Suppressor macrophage treated with lipopolysaccharide for 4 hours (primary cell): ENCODE measurements at places on chromosomes 16 and 17.

GRCh38 chr16:87979352-87979751, 28.1 kb downstream of the BANP start:
- no peak for DNase-seq

GRCh38 chr16:55078153-55078552, 147.5 kb downstream of the IRX5 start:
- no peak for DNase-seq

DNA sequence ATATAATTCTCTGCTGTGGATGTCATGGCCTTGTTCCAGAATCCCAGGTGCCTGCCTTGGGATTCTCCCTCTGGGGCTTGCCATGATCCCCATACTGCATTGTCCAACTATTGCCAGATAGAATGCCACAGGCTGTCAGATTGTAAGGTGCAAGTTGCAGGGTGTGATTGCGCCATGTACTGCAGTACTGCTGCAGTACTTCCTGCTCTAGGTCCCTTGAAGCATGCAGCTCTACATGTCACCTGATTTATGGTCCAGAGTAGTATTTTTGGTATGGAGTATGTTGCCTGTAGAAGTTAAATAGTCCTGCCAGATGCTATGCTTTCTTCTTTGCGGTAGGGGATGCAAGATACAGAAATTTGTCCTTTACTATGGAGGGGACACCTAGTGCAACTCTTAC, 7.0 kb upstream of the SLFN5 start:
- DNase-seq, result no peak

- no peak for DNase-seq
These were observed 33.8 kb downstream of the ULK2 start for GRCh38 chr17:19833914-19834313.

DNA sequence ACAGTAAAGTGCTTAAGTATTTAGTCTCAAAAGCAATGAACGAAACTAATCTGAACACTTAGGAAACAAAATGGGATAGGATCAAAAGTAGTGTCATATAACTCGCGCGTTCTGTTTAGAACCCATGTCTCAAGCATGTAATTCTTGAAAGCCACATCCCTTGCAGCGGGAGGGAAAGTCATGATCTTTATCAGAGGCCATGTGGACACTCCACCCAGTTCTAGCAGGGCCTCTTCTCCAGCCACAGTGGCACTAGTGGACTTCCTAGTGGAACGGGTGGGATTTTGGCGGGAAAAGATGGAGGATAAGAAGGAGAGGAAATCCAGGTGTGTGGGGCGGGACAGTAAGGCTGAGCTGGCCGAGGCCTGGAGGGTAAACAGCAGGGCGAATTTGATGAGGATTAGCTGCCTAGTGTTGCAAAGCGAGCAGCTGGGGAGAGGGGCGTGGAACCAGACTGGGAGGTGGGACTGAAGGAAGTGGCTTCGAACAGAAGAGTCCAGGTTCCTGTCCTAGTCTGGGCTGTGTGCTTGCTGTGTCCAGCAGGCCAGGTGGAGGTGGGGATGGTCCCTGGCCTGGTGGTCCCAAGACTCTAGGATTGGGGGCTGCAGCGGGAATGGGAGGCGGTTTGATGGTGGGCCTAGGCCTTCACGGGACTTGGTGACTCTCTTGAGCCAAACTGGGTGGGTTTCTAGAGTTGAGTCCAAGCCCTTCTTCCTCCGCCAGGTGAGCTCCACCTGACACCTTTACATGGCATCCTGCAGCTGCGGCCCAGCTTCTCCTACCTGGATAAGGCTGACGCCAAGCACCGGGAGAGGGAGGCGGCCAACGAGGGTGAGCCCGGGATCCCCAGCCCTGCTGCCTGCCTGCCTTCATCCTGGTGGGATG, 15.9 kb downstream of the POLR3E start:
- no peak for DNase-seq

DNA sequence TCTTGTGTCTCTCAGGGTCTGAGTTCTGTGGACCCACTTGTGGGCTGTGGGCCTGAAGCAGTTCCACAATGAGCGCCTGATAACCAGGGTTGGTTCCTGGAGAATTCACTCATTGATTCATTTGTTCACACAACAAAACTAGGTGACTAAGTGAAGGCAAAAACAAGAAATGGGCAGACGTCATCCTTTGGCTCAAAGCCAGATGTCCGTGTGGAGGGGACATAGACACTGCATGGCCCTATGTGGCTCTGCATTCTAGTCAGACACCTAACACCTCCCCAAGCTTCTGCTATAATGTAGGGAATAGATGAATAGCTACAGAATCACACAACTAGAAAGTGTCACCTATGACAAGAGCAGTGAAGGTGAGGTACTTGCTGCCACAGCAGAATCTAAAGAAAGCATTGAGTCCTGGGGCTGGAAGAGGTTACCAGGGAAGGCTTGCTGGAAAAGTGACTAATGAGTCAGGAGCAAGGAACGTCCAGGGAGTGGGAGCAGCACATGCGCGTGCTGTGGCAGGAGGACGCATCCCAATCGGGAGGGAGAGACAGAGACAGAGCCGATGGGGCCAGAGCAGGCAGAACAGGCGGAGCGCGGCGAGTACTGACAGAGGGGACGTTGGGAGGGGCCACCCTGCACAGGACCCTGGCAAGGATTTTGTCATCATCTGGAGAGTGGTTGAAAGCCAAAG, 58.9 kb downstream of the CES1 start:
- DNase-seq, result no peak

DNA sequence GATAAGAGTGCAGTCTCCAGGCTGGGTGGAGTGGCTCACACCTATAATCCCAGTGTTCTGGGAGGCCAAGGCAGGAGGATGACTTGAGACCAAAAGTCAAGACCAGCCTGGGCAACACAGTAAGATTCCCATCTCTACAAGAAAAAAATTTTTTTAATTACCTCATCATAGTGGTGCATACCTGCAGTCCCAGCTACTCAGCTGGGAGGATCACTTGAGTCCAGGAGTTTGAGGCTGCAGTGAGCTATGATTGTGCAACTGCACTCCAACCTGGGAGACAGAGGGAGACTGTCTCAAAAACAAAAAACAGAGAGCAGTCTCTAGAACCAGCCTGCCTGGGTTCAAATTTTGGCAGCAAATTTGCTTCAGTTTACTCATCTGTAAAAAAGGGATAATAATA, 45.2 kb downstream of the WDR59 start:
- DNase-seq, result no peak

DNA sequence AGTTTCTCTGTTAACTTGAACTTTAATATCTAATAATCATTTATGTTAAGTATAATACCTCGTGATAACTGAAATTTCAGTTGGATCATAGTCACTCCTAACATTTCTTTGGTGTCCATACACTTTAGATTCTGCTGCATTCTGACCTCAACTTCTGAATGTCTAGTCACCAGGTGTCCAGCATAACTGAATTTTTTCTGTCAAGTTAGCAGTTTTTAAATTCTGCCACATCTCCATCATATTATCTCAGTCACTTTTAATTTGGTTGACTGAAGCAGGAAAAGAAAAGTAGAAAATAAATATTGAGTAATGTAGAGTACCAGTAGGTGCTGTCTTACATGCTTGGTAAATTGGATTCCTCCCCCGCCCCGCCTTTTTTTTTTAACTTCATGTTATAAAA, 128.6 kb downstream of the TANC2 start:
- DNase-seq, result no peak

GRCh38 chr16:87194172-87194571, 123.0 kb downstream of the C16orf95 start:
- DNase-seq, result no peak

DNA sequence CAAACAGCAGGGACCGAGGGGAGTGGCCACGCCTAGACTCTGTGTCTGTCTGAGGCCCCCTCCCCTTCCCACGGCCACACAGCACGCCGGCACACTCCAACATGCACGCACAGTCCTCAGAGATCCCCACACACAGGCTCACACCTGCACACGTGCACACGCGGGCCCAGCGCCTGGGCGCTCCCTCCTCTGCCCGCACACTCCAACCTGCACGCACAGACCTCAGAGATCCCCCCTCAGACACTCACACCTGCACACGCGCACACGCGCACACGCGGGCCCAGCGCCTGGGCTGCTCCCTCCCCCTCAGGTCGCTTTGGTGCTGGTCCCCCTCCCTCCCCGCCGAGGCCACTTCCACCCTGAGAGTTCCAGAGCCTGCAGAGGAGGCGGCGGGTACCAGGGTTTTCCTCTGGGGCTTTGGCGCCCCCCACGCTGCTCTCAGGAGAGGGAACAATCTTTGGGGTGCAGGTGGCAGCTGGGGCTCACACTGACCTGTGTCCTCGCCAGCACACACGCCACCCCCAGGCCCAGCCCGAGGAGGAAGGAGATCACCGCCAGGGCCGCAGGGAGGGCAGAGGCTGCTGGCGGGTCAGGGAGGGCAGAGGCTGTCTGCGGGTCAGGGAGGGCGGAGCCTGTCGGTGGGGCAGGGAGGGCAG, 1.6 kb downstream of the CD7 start:
- DNase-seq, result peak; percentile 24

DNA sequence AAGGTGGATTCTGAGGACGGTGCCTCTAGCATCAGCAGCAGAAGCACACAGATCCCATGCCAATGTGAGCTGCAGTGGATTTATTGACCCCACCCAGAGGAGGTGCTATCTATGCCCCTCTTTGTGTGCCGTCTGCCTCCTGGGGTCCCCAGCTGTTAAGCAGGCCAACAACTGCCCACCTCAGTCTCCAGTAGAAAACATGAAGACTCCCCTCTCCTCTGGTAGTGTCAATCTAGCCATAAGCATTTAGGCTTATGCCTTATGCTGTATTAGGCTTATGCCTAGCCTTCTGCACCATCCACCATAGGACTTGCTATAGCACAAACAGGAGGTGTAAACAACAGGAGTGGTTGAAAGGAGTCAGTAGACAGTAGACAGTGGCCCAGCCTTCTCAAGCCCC, 417.9 kb upstream of the C16orf82 start:
- DNase-seq, result no peak

DNA sequence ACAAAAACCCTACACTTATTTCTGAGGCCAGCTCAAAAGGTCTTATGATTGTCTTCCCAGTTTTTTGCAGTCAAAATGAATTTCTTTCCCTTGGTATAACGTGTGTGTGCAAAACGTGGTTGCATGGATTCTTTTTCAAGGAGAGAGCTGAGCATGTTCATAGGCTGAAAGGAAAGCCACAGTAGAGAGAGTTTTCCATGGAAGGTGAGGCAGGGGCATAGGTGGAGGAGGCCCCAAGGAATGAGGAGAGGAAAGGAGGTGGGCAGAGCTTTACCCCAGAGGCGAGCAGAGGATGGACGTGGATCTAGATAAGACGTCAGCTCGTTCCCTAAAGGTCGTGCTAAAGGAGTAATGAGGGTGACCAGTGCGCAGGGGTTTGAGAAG, 22.8 kb downstream of the TRPV2 start:
- DNase-seq, result no peak

DNA sequence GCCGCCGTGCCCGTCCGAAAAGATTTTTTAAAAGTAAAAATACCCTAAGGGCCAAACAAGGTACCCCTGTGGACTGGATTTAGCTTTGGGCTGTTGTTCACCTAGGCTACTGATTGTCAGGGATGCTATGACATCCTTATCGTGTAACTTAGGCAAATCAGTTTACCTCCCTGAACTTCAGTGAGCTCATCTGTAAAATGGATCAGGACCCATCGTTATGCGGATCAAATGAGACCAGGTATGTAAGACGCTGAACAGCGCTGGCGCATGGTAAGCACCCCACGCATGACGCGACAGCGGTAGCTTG, 658 bp upstream of the ZNF771 start:
- no peak for DNase-seq

GRCh38 chr17:75498726-75499213, 16.6 kb downstream of the CASKIN2 start:
- DNase-seq, result no peak

GRCh38 chr16:88060524-88061219, 109.4 kb downstream of the BANP start:
- DNase-seq, result no peak

DNA sequence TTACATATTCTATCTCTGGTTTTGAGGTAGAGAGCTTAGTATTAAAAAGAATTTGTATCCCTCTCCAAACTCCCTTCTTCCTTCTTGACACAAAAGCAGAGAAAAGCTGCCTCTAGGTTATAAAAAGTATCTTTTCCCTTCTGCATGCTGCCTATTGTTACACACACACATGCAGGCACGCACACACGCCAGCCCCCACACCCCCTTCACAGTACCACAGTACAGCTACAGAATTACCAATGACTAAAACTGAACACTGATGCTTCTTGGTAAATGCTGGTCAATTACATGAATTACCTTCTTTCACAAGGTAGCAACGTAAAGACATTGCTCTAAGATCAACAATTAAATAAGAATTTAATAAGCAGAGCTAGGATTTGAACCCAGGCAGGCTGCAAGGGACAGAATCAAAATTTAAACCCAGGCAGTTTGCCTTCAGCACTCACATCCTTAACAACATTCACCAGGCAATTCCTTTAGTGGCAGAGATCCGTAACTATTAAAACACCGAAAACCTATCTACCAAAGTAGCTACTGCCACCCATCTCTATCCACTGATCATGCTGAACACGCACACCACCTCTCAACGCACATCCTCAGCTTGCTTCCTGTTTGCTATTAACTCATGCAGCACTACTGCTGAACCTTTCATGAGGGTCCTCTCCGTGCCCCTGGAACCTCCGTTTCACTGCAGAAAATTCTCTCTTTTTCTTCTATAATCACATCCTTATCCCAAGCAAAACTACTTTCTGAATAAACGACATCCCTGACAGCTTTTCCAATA, 37.8 kb downstream of the YWHAE start:
- no peak for DNase-seq

GRCh38 chr16:66935314-66936011, at the start of gene CES2:
Gene CES2, plus strand, starts transcription at chr16:66935516. Its CDS starts 120 bp downstream, at chr16:66935636.
- no peak for DNase-seq

DNA sequence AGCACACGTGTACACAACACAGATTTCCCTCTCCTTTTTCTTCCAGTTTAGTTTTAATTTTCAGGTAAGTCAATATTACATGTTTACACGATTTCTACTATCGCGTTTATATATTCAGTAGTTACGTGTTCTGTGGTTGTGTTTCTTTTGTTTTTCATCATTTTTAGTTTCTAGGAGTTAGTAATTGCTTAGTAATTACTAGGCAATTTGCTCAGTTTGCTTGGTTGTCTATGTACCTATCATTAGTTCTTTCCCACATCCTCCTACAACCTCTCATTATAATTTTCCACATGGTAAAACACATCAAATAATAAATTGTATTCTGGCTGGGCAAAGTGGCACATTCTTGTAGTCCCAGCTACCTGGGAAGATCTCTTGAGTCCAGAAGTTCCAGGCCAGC, 24.6 kb upstream of the GUCY2D start:
- DNase-seq, result no peak

DNA sequence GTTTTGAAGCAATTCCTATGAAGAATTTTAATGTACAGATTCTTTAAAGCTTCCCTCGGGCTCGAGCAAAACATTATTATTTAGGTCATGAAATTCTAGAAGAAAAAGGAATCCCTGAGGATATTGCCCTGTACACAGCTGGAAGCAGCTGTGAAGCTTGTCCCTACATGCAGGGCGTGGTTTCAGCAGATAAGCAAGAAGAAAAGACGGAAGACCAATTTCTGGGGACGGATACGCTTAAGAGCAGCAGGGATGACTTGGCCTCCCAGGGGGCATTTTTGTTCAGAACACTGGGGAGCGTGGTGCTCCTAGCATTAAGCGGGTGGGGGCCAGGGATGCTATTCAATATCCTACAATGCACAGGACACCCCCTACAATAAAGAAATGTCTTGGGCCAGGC, 34.3 kb downstream of the LITAF start:
- DNase-seq, result no peak
